ENCODE measurements at places on chromosomes 3 and 15.

- no peak for DNase-seq
These were observed 80.7 kb downstream of the TIGIT start for GRCh38 chr3:114374433-114374990.

DNA sequence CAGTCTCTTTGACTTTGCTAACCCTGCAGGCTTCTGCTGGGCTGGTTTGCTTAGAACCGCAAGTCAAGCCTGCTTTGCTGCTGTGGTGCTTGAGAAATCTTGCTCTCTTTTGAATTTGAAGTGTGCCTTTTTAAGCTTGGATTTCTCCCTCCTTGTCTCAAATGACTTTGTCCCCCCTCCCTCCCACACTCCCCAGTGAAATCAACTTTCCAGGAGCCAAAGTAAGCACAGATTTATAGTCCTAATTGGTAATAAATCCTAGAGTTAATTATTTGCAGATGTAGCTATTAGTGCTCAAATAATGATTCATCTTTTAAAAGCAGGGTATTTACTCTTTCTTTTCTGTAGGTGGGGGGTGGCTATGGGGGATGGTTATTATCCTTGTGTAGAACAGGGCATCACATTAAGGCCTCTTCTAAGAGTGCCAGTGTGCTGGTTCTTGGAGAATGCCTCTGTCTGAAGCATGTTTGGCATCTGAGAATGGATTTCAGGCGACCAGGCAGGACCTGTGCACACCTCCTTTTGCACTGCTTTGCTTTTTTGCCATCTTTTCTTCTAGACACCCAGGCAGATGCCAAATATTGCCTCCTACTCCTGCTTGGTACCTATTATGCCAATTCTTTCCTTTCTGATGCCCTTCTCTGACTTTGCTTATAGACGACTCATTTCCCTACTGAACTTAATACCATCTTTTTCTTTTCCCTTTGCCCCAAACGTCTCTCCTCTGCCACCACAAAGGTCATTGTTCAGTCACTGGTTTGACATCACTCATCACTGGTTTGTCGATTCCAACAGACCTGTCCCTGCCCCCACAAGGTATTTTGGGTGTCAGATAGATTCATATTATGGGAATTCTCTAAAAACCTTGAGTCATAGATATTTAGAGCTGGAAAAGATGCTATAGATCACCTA, 50.7 kb downstream of the CLDN11 start:
- DNase-seq = peak; percentile 86

GRCh38 chr3:61699622-61700021, 138.3 kb downstream of the PTPRG start:
- DNase-seq = no peak

DNA sequence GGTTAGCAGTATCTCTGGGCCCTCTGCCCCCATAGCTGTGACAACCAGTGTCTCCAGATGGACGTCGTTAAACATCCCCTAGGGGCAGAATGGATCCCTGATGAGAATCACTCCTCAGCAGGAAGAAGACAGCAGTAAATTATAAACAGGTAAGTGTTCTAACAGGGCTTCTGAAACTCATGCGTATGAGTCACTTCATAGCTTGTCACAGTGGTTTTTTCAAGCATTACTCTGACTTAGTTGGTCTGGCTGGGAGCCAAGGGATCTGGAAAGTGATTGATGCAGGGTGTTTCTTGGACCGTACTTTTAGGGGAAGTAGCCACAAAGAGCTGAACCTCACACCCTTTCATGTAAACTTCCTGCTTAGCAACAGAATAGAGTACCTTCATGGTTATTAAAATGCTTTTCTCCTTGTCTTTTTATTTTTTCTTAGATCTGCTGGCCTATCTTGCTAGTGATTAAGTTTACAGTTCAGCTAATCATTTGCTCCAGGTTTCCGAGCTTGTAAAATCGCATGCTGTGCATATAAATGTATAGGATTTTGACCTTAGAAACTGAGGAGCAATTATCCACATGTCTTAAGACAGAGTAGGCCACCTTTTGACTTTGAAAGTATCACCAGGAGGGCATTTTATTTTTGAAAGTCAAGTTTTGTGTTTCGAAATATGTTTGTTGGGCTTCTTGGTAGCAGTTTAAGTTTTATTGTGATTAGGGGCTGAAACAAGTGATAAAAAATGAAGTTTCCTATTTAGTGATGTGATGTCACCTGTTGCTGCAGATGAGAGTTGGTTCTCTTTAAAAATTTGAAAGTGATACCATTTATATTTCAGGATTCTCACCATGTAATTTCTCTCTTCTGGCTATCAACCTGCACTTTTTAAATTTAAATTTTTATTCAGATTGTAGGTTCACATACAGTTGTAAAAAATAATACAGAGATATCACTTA, 333.9 kb downstream of the PTPRG start:
- peak; percentile 85 for DNase-seq

GRCh38 chr3:194483850-194484249, 3.0 kb downstream of the ATP13A3 start:
- DNase-seq = no peak

DNA sequence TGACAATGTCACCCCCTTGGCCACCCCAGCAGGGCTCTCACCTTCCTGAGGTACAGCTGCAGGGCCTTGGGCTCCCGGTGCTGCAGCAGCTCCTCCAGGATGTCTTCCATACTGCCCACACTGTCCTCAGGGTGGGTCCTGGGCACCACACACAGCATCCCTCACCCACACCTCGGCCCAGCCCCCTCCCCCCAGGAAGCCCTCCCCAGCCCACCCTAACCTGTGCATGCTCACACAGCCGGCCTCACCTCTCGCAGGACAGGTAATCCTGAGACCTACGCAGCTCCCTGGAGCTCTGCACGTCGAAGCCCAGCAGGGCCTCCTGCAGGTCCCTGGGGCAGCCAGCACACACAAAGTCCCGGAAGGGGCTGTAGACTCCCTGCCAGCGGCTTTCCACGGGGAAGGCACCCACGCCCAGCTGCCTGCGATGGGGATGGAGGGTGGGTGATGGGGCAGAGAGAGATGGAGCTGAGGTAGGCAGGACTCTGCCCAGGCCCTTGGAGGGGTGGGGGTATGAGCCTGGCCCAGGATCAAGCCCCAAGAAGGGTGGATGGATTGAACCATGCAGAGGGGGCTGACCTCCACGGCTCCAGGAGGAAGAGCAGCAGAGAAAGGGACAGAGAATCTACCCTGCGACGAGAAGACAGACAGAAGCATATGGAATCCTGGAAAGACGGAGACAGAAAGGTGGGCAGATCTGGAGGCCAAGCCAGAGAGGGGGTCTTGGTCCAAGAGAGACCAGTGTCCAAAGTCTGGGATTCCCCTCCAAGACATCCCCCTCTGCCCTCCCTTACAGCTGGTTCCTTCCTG, 16.7 kb downstream of the ALS2CL start:
- no peak for DNase-seq

DNA sequence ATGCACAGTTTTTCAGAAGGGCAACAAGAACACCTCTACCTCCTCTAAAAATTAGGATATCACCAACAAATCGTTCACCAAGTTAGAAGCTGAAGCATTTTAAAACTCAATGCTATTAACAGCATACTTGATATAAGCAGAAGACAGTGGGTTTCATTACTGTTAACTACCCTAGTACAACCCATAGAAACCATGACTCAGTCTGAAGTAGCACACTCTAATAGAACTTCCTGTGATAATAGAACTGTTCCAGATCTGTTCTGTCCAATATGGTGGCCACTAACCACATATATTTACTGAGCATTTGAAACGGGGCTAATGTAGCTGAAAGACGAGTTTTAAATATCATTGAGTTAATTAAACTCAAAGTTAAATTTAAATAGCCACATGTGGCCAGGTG, 1075.6 kb downstream of the FHIT start:
- no peak for DNase-seq

GRCh38 chr3:77414881-77415280, 375.0 kb downstream of the ROBO2 start:
- no peak for DNase-seq

DNA sequence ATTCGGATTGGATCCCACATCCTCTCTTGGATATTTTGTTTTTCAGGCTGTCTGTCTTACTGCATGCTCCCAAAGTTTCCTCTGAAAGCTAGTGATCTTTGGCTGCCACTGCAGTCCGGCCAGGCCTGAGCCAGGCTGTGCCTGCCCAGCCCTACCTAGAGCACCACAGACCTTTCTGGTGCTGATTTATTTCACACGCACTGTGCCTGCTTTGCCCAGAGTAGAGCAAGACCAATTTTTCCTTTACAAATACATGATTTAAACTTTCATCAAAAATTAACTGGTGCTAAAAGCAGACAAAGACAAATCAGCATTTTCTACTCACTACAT, 28.0 kb upstream of the NDUFB4 start:
- DNase-seq = no peak

DNA sequence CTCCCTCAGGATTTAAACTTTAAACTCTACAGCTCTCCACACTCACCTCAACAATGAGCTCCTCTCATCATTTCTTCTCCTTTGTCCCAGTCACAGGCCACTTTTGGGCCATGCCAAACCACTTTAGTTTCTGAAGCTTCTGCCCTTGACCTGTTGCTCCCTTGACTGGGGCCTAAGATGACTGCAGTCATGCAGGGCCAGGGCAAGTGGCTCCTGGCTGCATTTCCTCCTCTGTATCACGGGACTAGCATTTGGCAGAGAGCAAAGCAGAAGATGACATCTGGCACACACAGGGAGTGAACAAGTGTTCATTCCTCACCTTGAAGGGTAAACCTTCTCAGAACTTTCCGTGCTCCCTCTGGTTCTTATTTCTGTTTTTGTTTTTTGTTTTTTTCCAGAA, 136.9 kb downstream of the PDE8A start:
- DNase-seq = no peak

- no peak for DNase-seq
These were observed 29.6 kb downstream of the CALML4 start for GRCh38 chr15:68175526-68175925.

DNA sequence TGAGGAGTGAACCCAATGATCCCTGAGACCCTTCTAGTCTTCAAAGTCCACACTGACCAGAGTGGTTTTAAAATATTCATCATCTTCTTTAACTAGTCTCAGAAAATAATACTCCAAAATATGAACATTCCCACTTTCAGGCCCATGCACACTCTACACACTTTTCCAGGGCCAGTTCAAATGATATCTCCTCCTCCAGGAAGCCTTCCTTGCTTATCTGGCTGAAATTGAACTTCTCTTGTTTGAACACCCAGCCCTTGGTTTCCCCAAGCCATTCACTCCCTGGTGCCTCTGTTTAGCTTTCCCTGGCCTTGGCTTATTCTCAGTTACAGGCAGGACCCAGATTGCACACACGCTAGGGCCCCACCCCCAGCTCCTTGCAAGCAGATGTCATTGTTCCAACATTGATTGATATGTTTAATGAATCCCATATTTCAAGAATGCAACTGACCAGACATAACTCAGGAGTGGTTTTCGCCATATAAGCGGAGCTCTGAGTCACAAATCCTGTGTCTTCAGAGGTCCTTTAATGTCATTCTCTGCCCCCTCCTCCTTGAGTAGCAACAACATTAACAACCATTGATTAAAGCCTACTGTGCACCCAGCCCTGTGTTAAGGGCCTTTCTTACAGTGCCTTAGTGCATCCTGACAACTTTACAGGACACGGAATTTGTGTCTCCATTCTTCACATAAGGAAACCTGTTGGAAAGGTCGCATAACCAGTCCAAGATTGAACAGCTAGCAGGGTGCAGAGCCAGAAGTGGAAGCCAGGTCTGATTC, 2.1 kb downstream of the ITGA11 start:
- DNase-seq = no peak

- DNase-seq = peak; percentile 4
These were observed 82.8 kb downstream of the SEMA5B start for GRCh38 chr3:122944671-122945161.

GRCh38 chr15:95994418-95994817, 336.1 kb upstream of the NR2F2 start:
- peak; percentile 25 for DNase-seq

GRCh38 chr3:4310971-4311370, 7.8 kb downstream of the SETMAR start:
- no peak for DNase-seq

GRCh38 chr3:53566461-53567145, 72.2 kb downstream of the CACNA1D start:
- no peak for DNase-seq

- DNase-seq = no peak
These were observed 140.9 kb downstream of the ATG7 start for GRCh38 chr3:11413071-11413470.

- no peak for DNase-seq
These were observed 261.4 kb downstream of the CNTN3 start for GRCh38 chr3:74353039-74353438.

- no peak for DNase-seq
These were observed 15.9 kb upstream of the GREM1 start for GRCh38 chr15:32701863-32702262.

- no peak for DNase-seq
These were observed 10.7 kb downstream of the SLC33A1 start for GRCh38 chr3:155843569-155843968.

- DNase-seq = no peak
These were observed 37.4 kb upstream of the KCNMB2 start for GRCh38 chr3:178498871-178499270.

DNA sequence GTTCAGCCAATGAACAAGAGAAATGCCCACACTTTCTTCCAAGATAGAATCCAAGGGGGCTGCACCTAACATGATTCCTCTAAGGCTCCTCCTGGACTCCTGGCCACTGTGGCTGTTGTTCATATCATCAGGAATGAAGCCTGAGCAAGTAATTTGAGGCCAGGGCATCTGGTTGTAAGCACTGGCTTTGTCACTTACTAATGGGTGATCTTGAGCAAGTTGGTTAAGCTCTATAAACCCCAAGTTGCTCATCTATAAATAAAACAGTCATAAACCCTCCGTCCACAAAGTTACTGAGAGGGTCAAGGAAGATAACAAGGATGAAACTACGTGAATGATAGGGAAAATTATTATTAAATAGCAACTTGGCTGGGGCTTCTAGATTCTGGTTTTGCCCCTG, 58.3 kb downstream of the CDC25A start:
- peak; percentile 49 for DNase-seq

Data from HFFc6 (cell line).